ENCODE measurements at places on chromosomes 3 and 15.

GRCh38 chr15:55742927-55743728 is at the start of gene PRTG:
Gene PRTG, minus strand, starts transcription at chr15:55743152. Its CDS starts 221 bp downstream, at chr15:55742931.
- DNase-seq, result no peak

DNA sequence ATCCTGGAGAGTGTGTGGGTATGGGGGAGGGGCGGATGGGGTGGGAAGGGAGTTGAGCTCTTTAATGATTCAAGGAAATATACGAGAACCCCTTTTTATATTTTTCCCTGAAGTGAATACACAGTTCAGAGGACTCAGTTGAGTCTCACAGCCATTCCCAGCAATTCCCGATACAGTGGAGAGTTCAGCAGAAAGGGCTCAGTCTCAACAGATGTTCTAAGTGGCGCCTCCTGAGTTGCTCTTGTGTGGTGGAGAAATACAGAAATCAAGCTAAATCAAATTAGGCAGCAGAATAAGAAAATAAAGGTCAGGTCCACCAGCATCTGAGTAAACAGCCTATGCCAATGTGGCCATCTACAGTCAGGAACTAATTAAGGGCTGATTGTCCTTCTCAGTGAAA is 372.1 kb downstream of the NR2F2 start:
- DNase-seq, result no peak

DNA sequence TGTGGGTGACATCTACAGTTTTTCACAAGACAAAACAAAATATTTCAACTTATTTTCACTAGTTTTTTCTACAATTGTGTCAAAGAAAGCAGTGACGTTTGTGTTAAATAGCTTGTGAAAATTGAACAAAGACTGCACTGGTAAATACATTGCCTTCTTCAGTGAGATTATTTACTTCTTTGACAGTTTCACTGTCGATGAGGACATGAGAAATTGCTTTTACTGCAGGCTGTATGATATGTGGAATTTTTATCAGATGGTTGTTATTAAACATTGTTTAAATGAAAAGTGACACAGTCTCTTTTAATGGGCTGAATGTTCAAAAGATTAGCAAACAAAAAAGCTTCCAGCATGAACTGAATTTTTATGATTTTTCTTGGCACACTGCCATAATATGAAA is 773.9 kb upstream of the CADM2 start:
- DNase-seq, result no peak

- DNase-seq, result no peak
These were observed 53.5 kb upstream of the DCBLD2 start for GRCh38 chr3:98954791-98955604.

DNA sequence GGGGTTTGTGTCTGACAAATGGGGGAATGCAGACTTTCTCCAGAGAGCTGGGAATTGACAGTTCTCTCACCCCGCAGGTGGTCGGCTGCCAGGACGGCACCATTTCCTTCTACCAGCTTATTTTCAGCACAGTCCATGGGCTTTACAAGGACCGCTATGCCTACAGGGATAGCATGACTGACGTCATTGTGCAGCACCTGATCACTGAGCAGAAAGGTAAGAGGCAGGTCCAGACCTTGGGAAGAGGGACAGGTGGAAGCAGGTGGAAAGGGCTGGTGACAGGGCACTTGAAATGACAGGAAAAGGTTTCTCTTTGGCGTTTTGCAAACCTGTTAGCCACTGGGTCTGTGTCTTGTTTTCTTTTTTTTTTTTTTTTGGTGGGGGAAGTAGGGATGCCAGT is 36.6 kb downstream of the IFT122 start:
- no peak for DNase-seq

GRCh38 chr3:126310816-126311215 is 46.4 kb downstream of the KLF15 start:
- DNase-seq, result no peak

- no peak for DNase-seq
These were observed 1.7 kb downstream of the SPATA12 start for GRCh38 chr3:57062101-57062631.

- DNase-seq, result peak; percentile 74
These were observed 19.2 kb downstream of the FYCO1 start for GRCh38 chr3:45976191-45977091.

- no peak for DNase-seq
These were observed 210.3 kb downstream of the OPA1 start for GRCh38 chr3:193803288-193803687.

DNA sequence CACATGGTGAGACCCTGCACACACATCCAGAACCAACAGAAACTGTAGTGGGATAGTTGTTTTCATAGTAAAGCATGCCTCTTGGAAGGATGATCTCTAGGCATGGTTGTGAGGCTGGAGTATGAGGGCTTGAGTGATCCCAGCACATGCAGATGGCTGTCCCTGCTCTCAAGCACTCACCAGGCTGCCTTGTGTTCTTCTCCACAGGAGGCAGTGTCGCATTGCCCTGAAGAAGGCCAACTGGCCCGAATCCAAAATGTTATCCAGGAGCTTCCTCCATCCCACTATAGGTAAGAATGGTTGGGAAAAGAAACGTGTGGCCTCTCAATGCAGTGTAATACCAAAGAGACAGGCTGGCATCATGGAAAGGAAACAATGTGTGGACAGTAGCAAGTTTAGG is 82.7 kb downstream of the TMEM39A start:
- no peak for DNase-seq

GRCh38 chr15:68609629-68610028 is 30.8 kb downstream of the CORO2B start:
- DNase-seq, result no peak

DNA sequence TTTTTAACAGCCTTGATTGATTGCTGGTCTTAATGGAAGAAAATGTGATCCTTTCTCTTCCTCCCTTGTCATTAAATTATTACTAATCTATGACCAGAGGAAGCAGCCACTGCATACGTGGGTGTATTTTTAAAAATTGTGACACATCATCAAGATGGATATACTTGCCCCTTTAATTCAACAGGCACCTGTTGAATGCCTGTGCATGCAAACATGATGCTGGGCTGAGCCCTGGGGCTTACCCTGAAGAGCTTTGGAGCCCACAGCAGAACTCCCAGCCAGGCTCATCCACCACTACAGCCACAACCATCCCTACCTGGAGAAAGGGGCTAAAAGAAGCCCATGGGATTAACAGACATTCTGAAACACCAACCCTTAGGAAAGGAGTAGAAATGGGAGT is 297.2 kb upstream of the CTDSPL start:
- DNase-seq, result no peak

DNA sequence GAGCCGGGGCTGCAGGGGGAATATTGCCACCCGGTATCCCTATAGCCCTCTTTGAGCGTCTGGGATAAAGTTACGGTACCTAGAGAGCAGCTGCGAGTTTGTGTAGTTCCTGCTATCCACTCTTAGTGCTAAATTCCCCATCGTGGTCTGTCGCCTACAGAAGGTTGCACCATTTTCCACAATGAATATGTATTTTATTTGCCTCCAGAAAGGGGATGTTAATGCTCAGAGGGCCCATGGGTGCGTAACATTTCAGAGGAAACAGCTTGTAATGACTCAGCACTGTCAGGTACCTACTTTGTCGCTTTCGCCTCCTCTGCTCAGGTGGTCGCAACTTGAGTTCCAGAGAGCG is 1.1 kb downstream of the SLCO3A1 start:
- DNase-seq, result no peak

DNA sequence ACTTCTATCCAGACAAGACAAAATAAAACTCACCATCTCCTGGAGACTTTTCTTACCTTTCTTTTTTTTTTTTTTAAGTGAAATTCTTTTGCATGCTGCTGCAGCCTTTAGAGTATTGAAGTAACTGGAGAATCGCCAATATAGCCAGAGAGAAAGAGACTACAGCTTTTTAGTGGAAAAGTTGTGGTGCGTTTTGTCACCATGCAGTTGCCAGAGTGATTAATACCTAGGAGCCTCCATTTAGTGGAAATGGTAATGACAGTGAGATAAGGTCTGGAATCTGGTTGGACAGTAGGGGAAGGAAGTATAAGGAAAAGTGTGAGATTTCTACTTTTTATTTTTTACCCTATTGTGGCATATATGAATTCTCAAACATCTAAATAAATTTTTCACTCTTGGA is 18.1 kb upstream of the PARP14 start:
- no peak for DNase-seq

- no peak for DNase-seq
These were observed 34.7 kb downstream of the AADACL2 start for GRCh38 chr3:151768393-151768930.

GRCh38 chr15:62932436-62932835 is 110.1 kb upstream of the TPM1 start:
- DNase-seq, result no peak

DNA sequence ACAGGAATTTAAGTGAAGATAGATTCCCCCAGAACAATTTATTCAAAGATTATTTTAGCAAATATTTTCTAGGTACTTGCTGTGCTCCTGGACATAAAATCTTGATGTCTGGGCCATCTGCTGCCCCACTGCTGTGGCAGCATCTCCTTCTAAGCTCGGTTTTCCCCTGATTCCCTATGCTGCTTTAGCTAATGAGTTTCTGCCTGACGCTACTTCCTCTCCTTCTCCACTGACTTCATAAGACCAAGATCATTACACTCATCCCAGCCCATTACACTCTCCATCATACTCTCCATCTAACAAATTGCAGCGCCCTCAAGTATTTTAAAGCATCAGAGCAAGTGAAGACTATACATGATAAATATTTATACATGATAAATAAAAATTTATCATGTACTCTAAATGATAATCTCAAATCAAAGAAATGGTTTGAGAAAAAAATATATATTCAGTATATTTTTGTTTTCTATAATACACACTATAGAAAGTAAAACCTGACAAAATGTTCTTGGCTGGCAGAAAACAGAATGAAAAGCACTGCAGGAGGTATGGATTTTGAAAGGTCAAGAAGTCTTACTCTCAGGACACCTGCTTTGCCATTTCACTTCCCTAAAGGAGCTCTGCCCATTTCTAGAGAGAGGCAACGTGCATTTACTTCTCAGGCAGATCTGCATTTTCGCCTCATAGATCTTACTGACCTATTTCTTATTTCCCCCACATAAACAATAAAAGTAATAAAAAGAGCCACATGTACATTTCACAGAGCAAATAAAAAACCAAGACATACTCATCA is 232.0 kb downstream of the KCNMB2 start:
- no peak for DNase-seq

DNA sequence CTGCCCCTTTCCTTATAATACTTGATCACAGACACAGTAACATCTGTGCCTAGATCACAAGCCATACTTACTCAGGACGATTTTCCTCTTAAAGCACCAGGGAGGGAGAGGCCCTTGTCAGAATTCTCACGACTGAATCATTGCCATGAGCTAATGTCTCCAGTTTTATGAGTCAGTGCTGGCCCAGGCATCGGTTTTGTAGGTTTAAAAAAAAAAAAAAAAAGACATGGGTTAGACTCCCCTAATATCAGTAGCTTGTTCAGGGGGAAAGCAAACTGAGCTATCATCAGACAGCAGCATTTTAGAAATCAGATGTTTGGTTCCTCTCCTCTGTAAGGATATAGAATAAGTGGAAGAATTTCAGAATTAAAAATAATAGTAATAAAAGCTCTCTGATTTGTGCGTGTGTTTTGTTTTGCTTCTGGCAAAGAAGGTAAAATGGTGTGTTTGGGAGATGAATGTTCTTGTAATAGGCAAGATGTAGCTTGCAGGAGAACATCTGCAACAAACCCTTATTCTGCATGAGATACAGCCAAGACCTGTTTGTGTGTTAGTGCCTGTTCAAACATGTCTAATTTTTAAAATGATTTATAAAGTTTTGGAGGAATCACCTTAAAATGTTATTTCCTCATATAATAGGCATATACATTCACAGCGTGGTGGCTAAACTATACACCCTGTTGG is 193.6 kb downstream of the TP63 start:
- DNase-seq, result no peak

DNA sequence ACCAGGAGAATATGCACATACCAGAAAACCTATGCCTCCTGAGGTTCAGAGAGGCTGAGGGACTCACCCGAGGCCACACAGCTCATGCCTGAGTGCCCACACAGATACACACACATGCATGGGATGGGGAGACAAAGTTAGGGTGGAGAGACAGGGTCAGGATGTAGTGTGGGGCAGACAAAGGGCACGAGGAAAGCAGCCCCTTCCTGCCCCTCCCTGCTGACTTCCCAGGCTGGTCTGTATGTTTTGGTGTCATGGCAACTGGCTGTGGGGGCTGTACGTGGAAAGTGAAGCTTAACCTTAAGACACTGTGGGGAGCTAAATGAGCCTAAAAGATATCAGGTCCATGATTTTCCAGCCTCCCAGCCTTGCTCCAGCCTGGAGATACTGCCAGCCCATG is 57.8 kb downstream of the EPHB3 start:
- no peak for DNase-seq

DNA sequence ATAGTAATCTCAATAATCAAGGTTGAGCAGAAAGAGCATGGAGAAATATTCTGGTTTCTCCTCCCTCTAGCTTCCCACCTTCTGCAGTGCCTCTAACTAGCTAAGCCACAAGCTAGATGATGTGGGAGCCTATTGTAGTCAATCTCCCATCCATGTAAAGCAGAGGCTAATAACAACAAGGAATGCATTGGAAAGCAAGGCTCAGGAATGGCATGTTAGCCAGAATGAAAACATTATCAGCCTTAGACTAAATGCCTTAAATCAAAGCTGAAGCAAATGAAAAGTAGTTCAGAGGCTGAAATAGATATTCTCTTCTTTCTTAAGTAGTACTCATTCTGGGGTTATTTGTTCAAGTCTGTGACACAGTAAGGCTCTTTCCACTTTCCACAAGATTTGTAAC is 350.3 kb upstream of the DPPA4 start:
- DNase-seq, result no peak

DNA sequence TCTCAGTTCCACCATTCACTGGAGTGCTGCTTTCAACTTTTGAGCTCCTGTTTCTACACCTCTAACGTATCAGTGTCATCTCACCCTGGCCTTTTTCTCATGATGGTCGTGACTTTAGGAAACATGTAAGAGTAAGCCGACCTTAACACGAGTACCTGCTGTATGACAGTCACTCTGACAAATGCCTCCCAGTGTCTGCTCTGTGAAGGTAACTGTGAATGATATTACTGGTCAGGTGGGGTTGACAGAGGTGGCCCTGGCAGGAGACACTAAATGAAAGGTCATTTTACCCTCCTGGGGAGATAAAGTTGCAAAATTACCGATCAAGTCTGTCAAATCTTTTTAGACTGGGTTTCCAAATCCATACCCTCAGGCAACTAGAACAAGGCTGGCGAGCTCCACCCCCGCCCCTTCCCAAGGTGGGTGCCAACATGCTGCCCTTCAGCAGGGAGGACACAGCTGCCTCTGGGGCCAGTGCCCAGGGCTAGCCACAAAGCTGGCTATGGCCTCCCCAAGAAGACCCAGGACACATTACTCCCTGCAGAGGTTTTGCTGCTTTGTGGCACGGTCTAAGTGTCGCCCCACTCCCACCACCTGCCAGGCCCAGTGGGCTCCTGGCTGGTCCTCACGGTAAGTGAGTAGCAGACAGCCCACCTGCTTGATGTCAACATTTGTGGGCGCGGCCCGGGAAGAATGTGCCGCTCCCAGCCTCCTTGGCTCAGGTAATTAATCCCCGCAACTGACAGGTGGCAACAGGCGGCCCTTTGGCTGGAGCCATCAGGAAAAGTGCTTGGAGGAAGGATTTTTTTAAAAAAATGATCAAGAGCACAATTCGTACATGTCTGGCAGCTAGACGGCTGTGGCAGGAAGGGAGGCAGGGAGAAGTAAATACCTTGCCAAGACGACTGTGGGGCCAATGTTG is 211.8 kb downstream of the TP63 start:
- DNase-seq, result no peak

- DNase-seq, result no peak
These were observed 21.8 kb downstream of the FLNB start for GRCh38 chr3:58029842-58030584.

Measured in T-helper 2 cell (primary cell).